Stimulated activated CD4-positive, alpha-beta T cell treated with anti-CD3 and anti-CD28 coated beads, TNF-alpha, amount 100 ng/mL, for 4 hours (primary cell): ENCODE measurements at places on chromosomes 7 and 10.

DNA sequence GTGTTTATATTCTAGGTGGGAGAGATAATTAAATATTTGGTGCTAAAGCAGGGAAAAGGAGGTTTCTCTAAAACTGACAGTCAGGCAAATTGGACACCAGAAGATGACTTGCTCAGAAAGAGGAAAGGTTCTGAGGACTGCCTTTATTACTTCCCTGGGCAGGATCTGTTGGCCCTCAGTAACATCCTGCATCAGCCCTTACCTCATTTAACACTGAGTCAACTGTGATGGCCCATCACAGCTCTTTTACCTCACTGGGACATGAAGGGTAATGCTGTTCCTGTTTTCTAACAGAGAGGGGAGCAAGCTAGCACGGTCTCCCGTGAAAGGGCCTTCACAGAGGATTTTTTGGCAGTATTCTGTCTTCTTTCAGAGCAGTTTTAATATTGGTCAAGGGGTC lies 12.0 kb downstream of the PPP1R17 start:
- no peak for DNase-seq

GRCh38 chr10:517241-517830 lies 172.1 kb downstream of the DIP2C start:
- no peak for DNase-seq

DNA sequence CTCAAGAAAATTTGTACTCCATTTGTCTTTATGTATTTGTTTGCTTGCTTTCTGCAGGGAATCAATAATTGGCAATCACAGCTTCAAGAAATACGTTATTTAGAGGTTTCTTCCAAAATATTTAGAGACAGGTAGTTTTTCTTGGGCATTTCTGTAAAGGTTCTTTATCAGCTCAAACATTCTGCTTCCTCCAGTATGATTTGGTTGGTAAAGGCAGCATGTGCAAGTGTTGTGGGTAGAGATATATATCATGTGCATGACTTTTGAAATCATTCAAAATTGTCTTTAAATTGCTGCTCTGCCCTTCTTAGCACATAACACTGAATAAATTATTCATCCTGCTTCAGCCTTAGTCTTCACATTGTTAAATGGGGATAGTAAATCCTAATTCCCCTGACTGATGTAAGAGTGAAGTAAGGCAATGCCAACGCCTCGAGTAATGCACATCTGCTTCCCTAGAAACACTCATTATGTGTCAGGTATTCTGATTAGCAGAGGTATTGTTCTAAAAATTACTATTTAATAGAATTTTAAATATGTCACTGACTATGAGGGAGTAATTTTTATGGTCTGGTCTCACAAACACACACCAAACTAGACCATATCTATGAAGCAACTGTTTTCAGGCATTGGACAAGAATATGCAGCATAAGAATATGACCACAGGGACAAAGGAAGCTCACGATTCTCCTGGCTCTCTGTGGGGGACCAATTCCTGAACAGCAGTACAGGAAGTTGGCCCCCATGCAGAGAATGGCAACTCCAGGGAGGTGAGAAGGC lies 77.3 kb upstream of the AKR1E2 start:
- DNase-seq = no peak

GRCh38 chr10:119205894-119206602 lies 1.3 kb upstream of the GRK5 start:
- no peak for DNase-seq

DNA sequence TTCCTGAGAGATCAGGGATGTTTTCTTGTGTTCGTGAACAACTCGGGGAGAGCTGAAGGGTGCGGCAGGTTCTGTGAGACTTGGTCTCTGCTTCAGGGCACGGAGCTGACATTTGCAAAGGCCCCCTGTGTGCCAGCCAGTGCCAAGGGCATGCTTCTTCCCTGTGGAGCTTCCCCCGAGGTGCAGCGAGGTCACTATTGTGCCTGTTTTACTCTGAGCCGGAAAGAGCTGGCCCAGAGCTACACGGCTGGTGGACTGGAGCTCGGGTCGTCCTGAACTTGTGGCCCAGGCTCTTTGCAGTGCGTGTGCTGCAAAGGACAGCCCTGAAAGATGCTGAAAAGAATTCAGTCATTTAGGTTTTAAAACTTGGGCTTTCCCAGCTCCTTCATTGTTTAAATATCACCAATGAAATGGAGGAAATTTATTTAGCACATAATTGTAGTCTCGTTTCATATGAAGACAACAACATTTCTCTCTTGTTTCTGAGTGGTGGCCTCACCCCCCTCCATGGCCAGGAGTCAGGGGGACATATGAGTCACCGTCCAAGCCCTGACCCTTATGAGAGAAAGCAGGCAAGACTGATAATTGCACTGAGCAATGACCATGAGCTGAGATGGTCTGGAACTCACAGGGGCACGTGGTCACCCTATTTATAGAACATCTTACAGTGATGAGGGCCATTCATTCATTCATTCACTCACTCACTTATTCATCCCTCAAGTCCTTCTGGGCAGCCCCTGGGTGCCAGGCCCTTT lies 102.6 kb downstream of the PTPRE start:
- DNase-seq = no peak

DNA sequence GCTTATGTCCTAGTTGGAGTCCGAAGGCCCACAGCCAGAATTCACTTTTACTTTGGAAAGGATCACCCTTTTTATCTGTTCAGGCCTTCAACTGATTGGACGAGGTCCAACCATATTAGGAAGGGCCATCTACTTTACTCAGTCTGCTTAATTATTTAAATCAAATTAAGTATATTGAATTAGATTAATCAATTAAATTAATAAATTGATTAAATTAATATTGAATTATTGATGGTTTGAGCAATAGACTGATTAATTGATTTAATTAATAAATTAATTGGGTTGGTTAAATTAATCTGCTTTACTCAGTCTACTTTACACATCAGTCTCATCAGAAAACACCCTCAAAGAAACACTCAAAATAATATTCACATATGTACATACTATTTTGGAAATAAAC lies 816.9 kb upstream of the POT1 start:
- DNase-seq = no peak

DNA sequence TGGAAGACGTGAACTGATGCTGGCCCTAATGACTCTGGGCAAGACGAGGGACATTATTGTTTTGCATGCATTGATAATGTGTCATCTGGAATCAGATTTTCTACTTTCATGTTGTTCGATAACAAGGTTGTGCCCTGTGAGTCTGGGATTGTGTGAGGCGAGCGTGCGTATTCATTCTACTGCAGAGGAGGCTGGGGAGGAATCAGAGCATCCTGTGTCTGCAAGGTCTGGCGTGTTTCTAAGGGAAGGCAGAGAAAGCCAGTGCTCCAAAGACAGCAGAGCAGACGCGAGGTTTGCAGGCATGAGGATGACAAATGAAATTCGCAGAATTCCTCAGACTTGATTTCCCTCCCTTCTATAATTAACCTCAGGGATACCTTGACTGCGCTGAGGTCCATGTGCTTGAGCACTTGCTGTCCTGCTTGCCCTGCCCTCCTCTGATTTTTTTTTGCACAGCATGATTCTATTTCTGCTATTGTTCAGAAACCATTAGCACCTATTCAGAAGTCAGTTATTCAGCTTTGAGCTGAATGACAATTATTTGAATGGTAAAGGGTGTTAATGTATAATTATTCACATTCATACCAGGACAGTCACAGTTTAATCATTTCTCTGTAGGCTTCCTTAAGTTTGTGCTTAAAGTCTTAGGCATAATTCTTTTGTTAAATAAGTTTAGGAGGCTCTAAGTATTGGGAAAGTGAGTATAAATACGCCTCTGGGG lies 233.6 kb downstream of the EBF3 start:
- DNase-seq = no peak
